ENCODE measurements at places on chromosomes 13 and 19. TPM values are rescaled to one million over a fixed set of nuclear protein-coding genes. Genes with fewer than 3 reads are reported as not detected.

DNA sequence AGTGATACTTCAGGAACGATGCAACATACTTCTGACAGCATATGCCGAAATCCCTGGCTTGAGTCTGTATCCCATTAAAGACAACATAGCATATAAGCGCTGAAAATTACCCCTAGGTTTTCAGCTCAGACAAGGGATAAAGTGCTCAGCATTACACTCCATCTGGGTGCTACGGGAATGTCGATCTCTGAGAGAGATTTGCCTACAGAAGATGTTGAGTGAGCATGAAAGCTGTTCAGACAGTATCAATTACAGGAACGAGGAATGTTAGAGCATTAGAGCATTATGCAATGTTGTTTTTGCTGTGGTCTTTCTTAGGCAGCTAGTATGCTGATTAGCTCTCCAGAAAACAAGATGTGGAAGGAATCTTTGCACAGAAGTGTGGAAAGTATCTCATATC is 484.5 kb downstream of the LIG4 start:
- no peak for DNase-seq

GRCh38 chr13:30094015-30094414 is 213.3 kb downstream of the KATNAL1 start:
- no peak for DNase-seq

- DNase-seq = no peak
These were observed 11.6 kb upstream of the UBE2L5 start for GRCh38 chr13:30410705-30411125.

GRCh38 chr19:53007200-53007599 is 6.5 kb upstream of the ERVV-1 start:
- no peak for DNase-seq

DNA sequence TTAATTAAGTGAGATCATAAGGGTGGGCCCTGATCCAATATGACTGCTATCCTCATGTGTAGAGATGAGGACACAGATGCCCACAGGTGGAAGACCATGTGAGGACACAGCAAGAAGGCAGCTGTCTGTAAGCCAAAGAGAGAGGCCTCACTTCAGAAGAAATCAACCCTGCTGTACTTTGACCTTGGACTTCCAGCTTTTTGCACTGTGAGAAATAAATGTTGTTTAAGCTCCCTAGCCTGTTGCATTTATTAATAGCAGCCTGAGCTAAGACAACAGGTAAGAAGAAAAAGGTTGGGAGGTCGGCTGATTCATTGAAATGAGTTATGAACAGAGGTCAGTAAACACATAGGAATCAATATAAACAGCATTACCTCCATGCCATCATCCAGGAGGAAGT is 14.8 kb downstream of the PARP4 start:
- no peak for DNase-seq

DNA sequence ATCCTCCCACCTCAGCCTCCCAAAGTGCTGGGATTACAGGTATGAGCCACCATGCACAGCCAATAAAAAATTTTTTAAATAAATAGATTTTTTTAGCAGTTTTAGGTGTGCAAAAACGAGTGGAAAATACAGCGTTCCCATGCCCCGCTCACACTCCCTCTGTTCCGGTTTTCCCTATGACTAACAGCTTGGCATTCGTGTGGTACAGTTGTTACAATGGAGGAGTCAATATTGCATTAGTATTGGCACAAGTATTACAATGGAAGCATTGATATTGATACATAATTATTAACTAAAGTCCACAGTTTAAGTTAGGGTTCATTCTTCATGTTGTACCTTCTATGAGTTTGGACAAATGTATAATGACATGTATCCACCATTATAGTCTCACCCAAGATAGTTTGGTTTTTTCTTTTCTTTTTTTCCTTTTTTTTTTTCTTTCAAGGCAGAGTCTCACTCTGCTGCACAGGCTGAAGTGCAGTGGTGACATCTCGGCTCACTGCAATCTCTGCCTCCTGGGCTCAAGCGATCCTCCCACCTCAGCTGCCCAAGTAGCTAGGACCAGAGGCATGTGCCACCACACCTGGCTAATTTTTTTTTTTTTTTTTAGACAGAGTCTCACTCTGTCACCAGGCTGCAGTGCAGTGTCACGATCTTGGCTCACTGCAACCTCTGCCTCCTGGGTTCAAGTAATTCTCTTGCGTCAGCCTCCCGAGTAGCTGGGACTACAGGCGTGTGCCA is 15.4 kb upstream of the RAB20 start:
- no peak for DNase-seq

Gene ELSPBP1
- total RNA-seq = not detected

Gene ZNF578
- total RNA-seq = 0.34 TPM

DNA sequence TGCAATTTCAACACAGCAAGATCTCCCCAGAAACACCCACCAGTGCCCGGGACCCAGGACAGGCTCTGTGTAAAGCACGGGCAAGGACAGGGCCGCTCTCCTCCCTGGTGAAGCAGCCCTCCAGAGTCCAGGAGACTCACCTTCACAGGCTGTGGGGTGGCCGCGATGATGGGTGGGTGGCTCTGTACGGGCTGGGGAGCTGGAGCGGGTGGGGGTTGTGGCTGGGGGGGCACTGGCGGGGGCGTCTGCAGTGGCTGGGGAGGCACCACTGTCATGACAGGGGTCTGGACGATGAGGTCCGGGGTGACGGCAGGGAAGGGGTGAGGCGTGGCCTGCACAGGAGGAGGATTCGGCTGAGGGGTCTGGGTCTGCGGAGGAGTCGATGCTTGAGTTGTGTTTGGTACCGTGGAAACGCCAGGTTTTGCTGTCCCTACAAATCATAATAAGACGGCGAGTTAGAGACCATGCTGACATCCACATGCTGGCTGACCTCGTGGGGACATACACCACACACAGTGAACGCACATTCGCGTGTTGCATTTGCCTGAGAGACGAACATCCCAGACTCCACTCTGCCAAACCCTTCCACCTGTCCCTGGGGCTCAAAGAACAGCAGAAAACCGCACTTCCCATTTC is 33.1 kb upstream of the EPHX3 start:
- DNase-seq = no peak

- DNase-seq = no peak
These were observed 185.7 kb downstream of the ABCC4 start for GRCh38 chr13:95115525-95115924.

Gene ZNF506
- 17.6 TPM for total RNA-seq

Gene FCGBP
- total RNA-seq = 2.5 TPM

GRCh38 chr19:10116085-10116865 is 3.4 kb downstream of the EIF3G start:
- no peak for DNase-seq

GRCh38 chr13:51380269-51380668 is 40.8 kb downstream of the SERPINE3 start:
- no peak for DNase-seq

GRCh38 chr19:2058570-2059421 is 7.8 kb upstream of the MKNK2 start:
- DNase-seq = no peak

Data from mesothelial cell of epicardium (in vitro differentiated cells).